ENCODE measurements at places on chromosomes 11 and 22.

DNA sequence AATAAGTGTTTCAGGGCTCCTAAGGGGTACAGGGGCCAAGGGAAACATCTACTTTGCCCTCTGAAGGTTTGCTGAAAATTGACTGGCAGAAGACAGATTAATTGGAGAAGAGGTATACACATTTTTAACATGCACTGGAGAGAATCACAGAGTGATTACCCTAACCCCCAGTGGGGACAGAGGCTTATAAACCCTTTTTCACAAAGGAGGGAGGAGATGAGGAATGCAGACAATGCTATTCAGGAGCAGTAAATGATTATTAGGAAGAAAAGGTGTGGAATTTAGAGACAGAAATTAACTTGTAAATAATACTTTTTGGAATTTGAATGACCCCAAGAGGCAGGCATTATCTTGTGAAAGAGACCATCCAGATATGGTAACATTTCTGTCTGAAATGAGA lies 582.4 kb upstream of the B3GAT1 start:
- peak; percentile 1 for DNase-seq

- no peak for DNase-seq
These were observed 30.1 kb downstream of the TSPAN4 start for GRCh38 chr11:872799-873198.

DNA sequence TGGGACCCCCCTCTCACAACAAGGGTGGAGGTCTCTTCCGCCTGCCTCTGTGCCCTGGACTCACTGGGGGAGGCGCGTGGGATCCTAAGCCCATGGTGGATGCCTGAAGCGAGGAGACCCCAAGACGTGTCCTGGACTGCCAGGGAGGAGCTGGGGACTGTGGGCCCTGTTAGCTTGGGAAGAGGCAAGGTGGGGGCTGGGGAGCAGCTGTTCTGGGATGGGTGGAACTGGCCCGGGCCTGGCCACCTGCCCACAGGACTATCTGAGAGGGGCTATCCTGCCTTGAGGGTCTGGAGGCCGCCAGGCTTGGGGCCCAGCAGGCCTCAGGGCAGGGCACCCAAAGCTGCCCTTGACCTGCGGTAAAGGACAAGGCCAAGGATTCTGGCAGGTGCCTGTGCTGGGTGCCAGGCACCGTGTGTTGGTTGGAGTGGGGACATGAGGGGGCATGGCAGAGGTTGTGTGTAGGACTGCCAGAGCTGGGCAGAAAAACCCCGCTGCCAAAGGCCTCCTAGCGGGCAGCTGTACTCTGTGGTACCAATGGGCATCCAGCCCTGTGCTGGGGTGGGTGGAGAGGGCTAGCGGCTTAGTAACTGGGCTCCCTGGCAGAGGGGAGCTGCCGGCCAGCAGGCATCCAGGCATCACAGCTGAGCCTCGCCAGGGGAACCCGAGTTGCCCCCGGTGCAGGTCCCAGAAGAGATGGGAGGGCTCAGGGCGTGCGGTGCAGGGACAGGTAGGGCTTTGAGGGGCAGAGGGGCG lies 670 bp downstream of the LSP1 start:
- DNase-seq, result no peak

DNA sequence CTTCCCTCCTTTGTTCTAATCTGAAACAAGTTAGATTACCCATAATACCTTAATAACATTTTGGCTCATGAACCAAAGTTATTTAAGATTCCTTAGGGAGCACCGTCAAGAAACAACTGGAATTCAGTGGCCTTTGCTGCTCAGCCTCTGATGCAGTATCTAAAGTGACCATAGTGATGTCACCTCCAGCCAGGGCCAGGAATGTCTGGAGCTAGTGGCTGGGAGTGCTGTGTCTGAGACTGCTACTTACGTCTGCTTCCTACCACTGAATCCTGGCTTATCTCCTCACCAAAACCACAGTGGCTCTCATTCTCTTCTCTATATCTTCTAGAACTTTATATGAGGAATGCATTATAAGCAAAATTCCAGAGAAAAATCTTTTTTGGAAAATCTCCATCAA lies 658.0 kb downstream of the DLG2 start:
- DNase-seq, result peak; percentile 81

GRCh38 chr22:40183029-40183581 lies 5.4 kb downstream of the TNRC6B start:
- peak; percentile 88 for DNase-seq

DNA sequence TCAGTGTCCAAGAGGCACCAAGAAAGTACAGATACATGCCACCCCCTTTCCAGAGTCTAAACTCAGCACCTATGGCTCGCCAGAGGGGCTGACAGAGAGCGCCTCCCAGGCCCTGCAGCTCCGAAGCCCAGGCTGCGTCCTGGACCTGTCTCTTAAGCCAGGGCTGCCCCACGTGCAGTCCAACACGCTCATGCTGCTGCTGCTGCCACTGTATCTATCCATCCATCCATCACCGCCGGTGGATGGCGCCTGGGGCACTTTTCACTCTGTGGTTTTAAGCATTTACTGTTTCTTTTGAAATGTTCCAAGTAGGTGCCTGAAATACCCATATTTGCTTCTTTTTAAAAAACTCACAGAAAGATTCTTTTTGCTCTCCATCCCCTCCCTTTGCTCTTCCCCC lies 41.8 kb downstream of the MACROD1 start:
- no peak for DNase-seq

GRCh38 chr11:77884186-77884828 lies 63.4 kb downstream of the AAMDC start:
- DNase-seq, result peak; percentile 83

DNA sequence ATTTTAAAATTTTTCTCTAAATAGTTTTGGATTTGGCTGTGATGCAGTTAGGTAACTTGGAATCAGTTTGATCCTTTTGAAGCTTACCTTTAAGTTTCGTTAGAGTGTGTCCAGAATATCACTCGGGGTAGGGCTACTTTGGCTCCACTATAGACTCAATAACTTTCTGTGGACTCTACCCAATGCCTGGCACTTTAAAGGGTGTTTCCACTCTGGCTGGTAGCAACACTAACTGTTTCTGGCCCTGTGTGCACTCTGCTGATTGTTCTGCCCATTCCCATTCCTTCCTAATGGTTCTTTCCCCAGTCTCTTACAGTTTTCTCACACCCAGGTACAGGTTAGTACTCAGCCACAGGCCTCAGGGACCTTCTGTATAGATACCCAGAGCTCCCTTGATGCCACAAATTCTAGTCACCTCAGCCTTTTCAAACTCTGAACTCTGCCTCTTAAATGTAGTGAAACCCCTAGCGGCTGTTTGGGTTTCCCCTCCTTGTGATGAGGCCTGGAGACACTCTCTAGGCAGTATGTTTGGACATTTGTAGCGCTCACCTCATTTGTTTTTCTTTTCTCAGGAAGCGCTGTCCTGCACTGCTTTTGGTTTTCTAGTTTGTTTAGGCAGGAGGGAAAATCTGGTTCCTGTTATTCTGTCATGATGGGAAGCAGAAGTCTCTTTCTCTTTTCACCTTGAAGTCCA lies 16.8 kb downstream of the CUL5 start:
- DNase-seq, result no peak

DNA sequence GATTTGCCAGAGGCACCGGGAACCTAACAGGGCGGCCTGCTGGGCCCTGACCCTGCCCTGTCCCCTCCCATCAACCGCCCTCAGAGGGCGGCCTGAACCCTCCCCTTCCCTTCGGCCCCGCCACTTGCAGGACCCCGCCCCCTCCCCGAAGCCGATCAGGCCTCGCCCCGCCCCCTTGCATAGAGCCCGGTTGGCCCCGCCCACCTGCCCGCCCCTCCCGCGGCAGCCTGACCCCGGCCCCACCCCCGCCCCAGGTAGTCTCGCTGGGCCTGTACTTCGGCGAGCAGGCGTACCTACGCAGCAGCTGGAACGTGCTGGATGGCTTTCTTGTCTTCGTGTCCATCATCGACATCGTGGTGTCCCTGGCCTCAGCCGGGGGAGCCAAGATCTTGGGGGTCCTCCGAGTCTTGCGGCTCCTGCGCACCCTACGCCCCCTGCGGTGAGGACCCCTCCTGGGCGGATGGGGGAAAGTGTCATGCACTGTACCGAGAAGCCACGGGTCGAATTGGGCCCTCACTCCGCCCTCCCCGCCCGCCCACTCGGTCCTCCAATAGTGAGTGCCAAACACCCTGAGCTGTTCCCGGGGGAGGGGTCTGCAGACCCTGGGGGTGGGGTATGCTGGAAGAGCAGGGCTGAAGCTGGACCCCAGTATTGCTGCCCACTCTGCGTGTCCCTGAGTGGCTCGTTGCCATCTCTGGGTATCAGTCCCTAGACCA lies 94.1 kb downstream of the CACNA1I start:
- DNase-seq, result no peak

GRCh38 chr11:66339686-66340483 lies 3.7 kb upstream of the RIN1 start:
- no peak for DNase-seq

All from fibroblast of skin of abdomen (primary cell).